Foreskin keratinocyte (primary cell): ENCODE measurements at places on chromosomes 3 and 15.

GRCh38 chr3:125078951-125079674 is 23.3 kb upstream of the HEG1 start:
- DNase-seq = no peak

DNA sequence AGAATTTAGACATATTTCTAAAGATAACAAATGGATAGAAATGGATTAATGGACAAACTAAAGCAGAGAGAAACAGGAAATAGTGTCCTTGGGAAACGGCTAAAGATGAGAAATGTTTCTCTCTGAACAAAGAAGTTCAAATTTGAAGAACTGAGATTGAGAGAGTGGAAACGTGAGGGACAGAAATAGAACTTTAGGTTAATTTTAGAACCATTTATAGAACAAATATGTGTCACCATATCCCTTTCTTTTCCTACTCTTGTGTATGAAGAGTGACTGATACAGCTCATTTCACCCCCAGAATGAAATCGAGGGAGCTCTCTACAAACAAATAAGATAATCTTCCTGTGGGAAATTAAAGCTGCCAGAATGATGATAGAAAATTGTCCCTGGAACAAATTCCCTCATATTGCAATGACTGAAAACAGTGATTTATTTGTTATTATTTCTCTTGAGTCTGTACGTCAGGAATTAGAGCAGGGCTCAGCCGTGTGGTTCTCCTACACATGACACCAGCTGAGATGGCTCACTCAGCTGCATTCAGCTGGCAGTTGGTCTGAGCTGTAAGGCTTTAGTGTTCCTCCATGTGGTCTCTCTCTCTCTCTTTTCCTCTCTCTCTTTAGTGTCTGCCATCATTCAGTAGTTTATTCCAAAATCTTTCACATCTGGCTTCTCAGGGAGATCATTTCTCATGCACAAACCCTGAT is 46.6 kb upstream of the ARPP21 start:
- no peak for DNase-seq

DNA sequence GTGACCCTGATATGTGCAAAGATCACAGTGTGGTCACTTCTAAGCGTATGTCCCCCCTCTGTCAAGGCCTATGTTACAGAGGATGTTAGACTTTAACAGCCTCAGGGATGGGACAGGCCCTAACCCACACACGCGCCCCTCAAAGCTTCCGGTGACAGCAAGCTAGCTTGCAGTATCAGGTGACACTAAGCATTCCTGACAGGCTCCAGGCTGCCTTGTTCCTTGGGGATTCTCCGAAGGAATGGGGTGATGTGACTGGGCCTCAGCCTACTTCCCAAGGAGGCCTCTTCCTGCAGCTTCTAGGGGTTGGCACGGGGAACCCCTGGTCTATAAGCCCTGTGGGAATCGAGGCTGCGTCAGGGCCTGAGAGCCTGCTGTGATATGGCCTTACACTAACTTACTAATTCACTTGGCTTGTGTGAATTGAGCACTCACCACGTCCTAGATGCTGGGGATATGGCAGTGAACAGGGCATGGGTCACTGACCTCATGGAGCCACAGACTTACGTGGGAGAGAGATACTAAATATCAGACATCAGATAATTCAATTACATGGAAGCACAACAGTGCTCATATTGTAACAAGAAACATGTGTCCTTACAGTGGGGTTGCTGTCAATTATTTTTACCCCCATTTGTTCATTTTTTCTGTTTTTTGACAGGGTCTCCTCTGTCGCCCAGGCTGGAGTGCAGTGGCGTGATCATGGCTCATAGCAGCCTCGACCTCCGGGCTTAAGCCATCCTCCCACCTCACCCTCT is 11.4 kb upstream of the SPTBN5 start:
- no peak for DNase-seq

GRCh38 chr15:27059610-27060202 is 88.7 kb downstream of the GABRG3 start:
- DNase-seq = no peak

- peak; percentile 40 for DNase-seq
Observed at GRCh38 chr3:119582178-119582577, 2.9 kb downstream of the ADPRH start.

- no peak for DNase-seq
Observed at GRCh38 chr15:66820481-66821176, 118.6 kb downstream of the SMAD6 start.

GRCh38 chr15:66050264-66050663 is 181.0 kb downstream of the RAB11A start:
- no peak for DNase-seq

- DNase-seq = no peak
Observed at GRCh38 chr3:9020426-9020825, 57.2 kb upstream of the RAD18 start.

GRCh38 chr15:54521206-54521605 is 543.0 kb downstream of the UNC13C start:
- no peak for DNase-seq

- DNase-seq = peak; percentile 23
Observed at GRCh38 chr3:193883551-193883950, 252.4 kb upstream of the HES1 start.

DNA sequence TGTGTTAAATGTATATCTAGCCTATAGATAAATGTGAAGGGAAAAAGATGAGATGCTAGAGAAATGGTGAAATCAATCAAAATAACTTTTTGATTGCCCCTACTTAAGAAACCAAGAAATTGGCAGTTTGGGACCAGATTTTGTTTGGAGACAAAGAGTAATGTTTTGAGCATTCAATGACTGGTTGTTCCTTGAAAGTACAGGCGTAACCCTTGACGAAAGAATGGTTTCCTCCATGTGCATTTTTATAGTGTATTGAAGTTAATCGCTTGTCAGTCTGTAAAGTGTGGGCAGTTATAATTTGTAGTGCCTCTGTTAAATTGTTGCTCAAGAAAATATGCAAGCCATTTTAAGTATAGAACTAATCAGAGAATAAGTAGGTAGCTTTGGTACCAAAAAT is 1.2 kb downstream of the KIF23 start:
- DNase-seq = no peak

GRCh38 chr15:26722621-26723160 is 50.2 kb downstream of the GABRB3 start:
- DNase-seq = peak; percentile 1

DNA sequence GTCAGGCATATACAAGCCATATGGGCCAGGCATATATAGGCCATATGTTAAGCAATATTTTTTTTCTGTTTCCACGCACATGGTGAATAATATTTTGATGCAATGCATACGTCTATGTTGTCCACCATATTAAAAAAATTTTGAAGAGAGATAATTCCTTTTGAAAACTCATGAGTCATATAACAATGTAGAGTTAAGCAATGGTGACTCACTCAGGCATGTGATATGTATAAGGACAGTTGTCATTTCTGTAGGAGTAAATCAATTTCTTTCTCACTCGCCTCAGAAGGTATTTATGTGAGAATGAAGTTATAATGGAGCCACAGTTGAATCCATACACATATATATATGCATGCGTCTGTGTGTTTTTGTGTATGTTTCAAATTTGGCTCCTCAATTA is 272.6 kb downstream of the EPHA3 start:
- peak; percentile 23 for DNase-seq

DNA sequence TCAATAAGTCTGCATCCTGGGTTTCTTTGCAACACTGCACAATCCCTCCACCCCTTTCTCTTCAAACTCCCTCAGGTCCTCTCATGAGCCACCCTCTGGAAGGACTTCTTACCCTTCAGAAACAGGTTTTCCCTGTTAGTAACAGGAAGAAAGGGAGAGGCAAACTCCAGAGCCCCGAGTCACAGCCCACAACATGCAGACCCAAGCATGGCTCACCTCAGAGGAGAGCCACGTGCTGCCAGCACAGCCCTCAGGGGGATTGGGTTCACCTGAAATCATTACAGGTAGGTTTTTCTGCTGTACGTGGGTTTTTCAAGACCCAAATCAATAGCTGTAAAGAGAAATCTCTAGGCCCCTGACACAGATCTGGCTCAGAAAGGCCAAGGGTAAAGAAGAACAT is 359.7 kb upstream of the ATP10A start:
- no peak for DNase-seq

- no peak for DNase-seq
Observed at GRCh38 chr15:34214135-34214534, 4.2 kb upstream of the KATNBL1 start.

GRCh38 chr15:92524161-92524560 is 130.5 kb downstream of the ST8SIA2 start:
- no peak for DNase-seq

DNA sequence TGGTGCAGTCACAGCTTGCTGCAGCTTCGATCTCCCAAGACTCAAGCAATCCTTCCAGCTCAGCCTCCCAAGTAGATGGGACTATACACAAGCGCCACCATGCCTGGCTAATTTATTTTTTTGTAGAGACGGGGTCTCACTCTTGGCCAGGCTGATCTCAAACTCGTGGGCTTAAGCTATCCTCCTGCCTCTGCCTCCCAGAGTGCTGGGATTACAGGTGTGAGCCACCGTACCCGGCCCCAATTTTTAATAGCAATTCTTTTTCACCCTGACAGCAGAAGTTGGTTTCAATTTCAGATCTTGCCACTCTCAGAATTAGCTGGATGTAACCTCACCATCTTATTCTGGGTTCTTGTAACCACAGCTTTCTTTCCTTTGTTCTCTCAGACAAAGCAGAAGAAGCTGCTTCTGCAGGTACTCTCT is 64.8 kb downstream of the TRIM71 start:
- DNase-seq = no peak

GRCh38 chr15:33720952-33721351 is 247.3 kb upstream of the CHRM5 start:
- DNase-seq = peak; percentile 49

DNA sequence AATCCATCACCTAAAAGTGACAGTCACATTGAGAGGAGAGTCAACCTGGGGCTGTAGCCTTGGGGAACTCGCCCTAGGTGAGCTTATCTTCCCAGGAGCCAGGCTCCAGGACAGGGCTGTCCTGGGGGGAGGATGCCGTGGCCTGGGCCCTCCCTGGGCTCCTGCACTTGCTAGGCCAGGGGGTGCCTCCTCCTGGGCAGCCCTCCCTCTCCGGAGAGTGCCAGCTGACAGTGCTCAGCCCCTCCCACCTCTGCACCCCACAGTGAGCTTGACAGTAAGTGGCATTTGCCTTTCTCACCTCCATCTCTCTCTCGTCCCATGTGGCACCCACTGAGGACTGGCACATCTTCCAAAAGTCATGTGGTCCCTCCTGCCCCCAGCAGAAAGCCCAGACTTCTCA is 19.1 kb downstream of the UROC1 start:
- no peak for DNase-seq

DNA sequence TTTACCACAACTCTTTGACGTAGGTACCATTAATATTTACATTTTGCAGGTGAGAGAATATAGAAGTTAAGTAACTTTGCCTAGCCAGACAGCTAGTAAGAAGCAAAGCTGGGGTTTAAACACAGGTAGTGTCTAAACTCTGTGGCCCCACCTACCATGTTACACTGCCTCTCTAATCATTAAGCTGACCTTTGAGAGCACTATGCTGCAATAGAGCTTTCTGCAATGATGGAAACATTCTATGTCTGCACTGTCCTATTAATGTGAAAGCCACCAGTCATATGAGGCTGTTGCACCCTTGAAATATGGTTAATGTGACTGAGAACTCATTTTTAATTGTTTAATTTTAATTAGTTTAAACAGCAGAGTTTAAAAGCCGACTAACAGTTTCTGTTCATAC is 6.3 kb upstream of the RARB start:
- DNase-seq = no peak

DNA sequence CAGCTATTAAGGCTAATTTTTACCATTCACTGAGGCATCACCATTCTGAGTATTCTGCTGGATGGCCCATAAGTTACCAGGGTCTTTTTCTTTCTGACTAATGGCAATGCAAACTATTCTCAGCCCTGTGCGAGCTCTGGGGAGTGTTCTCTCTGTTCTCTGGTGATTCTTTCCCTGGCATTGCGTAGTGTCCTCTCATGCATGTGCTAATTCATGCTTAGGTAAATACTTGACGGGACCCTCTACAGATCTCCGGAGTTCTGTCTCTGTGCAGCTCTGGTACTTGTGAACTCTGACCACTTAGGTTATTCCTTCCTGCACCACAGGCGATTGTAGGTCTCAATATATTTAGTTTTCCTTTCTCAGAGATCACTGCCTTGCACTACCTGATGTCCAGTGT is 34.8 kb downstream of the UBE2E1 start:
- DNase-seq = no peak

- DNase-seq = no peak
Observed at GRCh38 chr15:88641959-88642452, 3.2 kb downstream of the ISG20 start.

DNA sequence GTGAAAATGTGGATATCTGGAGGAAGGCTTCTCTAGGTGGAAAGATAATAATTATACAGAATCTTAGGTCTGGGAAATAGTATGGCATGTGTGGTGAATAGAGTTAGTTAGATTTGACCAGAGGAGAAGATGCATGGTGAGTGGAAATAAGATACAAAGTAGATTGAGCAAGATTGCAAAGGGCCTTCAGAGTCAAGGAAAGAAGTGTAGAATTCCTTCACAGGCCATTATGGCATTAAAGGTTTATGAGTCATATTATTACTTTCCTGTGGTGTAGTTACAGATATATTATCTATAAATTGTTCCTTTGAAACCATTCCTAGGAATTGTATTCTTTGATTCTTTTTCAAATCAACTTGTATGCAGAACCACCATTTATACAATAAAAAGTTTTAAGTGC is 660.3 kb downstream of the SI start:
- no peak for DNase-seq

GRCh38 chr15:94036156-94036555 is 195.2 kb upstream of the MCTP2 start:
- no peak for DNase-seq

DNA sequence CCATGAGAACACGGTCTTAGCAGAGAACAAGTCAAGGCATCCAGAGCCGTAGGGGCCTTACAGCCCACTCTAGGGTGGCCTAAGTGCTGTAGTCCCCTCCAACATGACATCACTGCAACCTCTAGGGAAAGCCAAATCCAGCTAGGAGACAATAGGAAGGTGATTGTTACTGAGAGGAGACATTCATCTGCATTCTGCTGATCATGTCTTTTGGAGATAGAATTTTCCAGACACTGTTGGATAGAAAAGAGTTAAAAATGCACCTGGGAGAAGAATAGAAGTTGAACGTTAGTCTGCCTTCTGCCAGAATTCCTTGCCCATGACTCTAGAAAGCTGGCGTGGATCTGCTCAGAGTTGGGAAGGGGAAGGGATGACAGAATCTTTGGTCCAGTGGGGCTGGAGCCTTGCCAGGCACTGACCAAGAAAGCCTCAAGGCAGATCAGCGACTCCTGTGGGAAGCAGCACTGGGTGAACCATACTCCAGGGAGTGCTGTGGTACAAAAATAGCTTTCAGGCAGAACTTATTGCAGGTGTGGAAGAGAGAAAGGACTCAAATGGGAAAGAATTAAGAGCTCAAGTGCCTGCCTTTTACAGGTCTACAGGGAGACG is 44.8 kb upstream of the RAF1 start:
- peak; percentile 93 for DNase-seq

DNA sequence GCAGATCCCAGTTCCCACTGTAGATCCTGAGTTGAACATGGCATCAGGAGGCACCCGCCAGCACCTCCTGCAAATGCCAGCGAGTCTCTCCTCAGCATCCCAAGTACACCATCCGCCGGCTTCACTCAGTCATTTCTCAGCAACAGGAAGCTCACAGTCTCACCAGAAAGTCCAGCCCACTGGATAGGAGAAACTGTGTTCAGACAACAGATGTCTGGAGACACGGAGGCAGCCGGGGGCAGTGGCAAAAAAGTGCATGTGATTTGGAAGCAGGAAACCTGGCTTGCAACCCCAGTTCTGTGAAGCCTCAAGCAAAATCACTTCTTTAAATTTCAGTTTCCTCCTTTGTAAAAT is 68.7 kb downstream of the SRGAP3 start:
- no peak for DNase-seq
